ENCODE measurements at places on chromosomes 5 and 9.

- no peak for DNase-seq
Measured at GRCh38 chr5:145189746-145190145, 645.4 kb downstream of the PRELID2 start.

GRCh38 chr5:94288937-94289336 is 329.5 kb downstream of the KIAA0825 start:
- no peak for DNase-seq

- DNase-seq = no peak
Measured at GRCh38 chr5:53963958-53964357, 346.4 kb downstream of the ARL15 start.

DNA sequence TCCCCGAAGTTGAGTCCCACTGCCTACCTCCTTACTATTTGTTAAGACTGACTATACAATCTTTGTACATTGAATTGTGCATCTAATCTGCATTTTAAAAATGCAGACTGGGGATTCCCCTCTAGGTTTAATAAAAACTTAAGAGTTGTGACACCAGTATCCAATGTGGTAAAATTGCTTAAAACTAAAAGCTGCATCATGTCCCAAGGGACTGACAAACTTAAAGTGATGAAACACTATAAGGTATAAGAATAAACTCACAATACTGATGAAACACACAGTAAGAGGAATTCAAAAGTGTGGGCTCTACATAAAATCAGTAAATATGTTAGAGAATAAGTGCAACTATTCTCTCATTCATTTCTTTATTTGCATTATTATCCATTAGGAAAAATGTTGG is 1905.1 kb downstream of the MAT2B start:
- no peak for DNase-seq

GRCh38 chr9:121192518-121192917 is 9.2 kb downstream of the RAB14 start:
- DNase-seq = no peak

GRCh38 chr9:113955076-113955752 is 79.1 kb downstream of the ZNF618 start:
- no peak for DNase-seq

DNA sequence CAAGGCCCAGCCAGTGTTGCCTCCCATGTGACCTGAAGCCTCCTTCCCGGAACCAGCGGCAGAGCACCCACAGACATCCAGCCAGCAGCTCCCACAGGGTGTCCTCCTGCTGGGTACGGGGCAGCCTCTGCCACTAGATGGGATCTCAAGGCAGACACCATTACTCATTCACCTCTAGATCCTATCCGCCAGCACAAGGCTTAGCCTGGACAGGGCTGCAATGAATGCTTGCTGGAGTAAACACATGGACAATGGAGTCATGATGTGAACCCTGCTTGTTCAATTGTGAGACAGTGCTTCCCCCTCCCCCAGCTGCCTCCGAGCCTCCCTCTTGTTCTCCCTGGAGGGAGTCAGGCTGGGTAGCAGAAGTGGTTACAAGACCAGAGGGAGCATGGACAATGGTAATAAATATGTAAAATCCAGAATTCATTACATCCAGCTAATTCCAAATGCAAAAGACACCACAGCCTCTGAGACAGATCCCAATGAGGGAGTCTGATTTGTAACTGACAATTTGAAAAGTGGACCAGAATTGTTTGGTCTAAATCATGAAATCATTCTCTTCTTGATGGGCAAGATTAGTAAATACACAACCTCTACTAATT is 132.0 kb downstream of the CRB2 start:
- no peak for DNase-seq
